ENCODE measurements at places on chromosomes 1 and 21. TPM values are rescaled to one million over a fixed set of nuclear protein-coding genes. Genes with fewer than 3 reads are reported as not detected.

Gene HES4
- total RNA-seq: 3.7 TPM

Gene GPR25
- total RNA-seq: not detected

Gene TTC39A
- total RNA-seq: 1.4 TPM

Gene SPATA21
- not detected for total RNA-seq

Gene NPHS2
- not detected for total RNA-seq

Gene FAM151A
- not detected for total RNA-seq
